Myocyte (in vitro differentiated cells): ENCODE measurements at places on chromosomes 13 and 19.

DNA sequence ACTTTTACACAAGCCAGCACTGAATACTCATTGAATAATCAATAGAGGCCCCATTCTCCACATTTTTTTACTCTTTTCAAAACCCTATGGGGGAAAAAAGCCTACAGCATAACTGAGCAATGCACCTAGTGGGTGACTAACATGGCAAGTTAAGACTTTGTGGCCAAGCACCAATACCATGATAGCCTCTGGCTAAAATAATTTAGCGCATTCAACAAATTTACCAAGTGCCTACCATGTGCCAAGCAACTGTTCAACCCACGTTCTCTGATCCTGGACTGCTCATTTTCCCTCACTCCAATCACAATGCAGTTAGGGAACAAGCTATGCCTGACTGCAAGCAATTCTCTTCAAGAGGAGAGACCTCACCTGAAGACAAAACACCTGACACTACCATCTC, 3.0 kb downstream of the ANKRD10 start:
- DNase-seq = peak; percentile 65

DNA sequence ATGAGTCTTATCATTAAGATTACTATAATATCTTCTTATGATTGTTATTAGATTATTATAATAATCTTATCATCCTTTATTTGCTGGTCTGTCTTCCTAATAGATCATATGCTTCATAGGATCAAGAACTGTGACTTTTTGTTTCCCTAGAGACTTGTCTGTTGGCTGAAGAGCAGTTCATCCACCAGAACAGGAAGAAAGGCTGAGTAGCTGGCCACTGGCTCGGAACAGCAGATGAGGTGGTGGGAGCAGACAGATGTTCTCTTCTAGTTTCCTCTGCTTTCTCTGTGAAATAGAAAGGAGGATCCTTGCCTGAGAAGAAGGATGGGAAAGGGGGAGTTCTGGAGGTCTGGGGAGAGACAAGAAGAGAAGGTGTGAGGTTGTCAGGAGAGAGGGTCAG, 120.0 kb downstream of the CCNA1 start:
- no peak for DNase-seq

DNA sequence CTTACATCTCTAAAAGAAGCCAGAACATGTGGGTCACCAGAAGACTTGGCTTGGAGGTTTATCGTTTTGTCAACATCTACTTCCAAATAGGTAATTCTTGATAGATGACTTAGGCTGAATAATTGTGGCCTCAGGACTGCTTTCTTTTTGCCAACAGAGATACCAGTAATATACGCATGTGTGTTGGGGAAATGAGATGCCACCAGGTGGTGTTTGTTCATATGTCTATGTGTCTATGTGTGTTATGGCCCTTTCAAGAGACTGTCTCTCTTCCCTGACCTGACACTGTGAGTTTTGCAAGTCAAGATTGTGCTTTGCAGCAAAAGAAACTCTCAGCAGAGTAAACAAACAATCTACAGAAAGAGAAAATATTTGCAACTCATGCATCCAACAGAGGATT, 31.6 kb upstream of the METTL21C start:
- DNase-seq = no peak

GRCh38 chr13:95614641-95615245, 29.8 kb downstream of the DZIP1 start:
- no peak for DNase-seq

DNA sequence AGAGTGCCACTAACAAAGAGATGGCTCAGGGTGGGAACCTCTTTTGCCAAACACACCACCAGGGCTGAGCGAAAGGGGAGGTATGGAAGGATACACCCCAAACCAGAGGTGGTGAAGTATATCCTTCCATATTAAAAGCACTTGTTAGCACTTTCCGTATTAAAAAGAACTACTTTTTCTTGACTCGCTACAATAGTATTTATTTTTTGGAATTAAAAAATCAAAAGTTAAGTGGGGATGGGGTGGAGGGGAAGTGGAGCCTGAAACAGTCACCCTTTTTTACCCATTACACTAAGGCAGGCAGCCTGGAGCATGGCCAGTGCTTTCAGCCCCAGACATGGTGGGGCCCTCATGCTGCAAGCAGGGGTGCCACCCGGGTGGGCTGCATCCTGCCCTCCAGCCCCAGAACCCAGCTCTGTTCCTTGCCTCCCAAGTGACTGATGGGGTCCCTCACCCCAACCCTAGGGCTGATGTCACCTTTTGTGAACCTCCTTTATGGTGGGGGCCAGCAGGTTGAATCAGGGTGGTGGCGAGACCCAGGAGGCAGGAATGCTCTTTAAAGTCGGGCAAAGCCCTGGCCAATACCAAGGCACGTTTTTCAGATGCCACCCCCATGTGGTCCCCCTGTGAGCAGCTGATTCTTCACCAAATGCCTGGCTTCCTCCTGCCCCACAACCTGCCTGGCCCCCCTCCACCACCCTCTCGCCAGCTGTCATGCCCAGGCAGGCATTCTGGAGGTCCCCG, 31.0 kb downstream of the LYL1 start:
- peak; percentile 55 for DNase-seq

GRCh38 chr13:112998521-112999280, 29.7 kb downstream of the MCF2L start:
- no peak for DNase-seq

- DNase-seq = no peak
Measured at GRCh38 chr13:42959615-42960014, 32.4 kb downstream of the EPSTI1 start.

DNA sequence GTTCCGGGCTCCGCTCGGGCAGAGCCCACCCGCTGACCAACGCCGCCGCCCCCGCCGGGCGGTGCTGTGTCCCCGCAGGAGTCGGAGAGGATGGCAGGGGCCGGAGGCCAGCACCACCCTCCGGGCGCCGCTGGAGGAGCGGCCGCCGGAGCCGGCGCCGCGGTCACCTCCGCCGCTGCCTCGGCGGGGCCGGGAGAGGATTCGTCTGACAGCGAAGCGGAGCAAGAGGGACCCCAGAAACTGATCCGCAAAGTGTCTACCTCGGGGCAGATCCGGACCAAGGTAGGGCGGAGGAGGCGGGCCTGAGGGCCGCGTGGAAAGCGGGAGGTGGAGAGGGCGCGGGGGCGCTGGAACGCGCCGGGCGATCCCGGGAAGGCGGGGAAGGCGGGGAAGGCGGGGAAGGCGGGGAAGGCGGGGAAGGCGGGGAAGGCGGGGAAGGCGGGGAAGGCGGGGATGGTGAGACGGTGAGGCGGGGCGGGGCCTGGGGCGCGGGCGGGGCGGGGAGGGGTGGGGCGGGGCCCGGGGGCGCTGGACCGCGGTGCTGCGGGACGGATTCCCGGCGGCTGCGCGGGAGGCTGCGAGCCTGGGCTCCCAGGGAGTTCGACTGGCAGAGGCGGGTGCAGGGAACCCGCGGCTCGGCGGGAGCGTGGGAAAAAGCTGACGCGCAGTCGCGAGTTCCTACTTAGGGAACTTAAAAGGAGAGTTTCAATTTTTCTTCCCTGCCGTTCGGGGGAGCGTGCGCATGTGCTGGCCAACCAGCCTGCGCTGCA, 421 bp downstream of the DGKH start:
- peak; percentile 78 for DNase-seq

DNA sequence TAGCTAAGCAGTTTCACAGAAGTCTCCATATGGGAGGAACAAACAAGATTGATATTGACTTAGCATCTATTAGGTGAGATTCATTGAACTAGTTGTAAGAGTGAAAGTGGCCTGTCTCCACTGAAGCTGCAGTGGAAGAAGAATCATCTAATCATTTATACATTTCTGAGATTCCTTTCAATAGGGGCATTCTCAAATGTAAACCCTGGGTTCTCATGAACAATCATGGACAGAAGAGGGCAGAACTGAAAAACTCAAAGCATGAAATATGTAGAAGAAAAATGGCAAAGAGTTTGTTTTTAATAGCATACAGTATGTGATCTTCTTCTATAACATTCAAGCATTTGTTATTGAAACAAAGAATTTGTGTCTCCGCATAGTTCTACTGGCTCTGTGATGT, 17.6 kb upstream of the POSTN start:
- no peak for DNase-seq

GRCh38 chr19:15313649-15314279, 18.6 kb downstream of the BRD4 start:
- DNase-seq = no peak

DNA sequence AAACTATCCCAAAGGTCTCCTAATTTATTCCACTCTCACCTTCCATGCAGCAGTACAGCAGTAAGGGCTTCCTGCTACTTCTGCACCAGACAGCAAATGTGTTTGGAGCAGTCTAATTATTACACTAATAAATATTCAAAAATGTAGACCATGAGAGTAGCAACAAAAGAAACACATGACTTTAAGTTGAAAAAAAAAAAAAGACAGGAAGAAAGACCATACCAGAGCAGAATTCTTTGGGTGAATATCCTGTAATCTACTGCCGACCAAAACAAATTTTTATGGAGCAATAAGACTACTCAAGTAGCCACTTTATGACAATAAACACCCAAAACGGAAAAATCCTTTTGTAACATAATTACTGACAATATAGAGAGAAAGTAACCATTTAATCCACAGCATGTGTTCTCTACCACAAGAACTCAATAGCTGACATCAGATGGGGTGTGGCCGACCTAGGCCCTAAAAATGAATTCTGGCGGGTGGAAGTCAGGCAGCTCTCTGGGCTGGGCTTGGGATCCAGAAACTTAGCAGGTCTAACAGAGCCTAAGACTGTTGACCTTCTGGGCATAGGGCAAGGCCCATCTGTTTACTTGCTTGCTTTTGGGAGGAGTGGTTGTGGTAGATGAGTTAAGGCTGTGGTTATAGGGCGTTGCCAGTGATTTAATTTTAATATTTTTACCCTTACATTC, 4.6 kb downstream of the KLF12 start:
- peak; percentile 95 for DNase-seq

DNA sequence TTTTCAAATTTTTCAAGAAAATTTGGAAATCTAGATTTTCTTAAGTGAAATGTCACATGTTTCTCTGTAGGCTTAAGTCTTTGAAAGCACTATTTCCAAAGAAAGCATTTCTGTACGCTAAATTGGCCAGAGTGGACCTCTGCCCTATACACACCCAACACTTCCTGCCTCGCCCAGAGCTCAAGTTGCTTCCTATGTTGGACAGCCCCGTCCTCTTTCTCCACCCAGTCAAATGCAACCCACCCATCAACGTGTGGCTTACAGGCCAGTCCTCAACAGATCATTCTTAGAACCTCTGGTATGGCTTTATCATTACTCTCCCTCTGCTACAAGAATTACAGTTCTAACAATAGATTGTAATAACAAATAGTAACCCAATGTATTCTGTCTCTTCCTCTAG, 24.2 kb downstream of the KLF12 start:
- no peak for DNase-seq

- no peak for DNase-seq
Measured at GRCh38 chr19:18494267-18494607, 27.6 kb downstream of the ELL start.

DNA sequence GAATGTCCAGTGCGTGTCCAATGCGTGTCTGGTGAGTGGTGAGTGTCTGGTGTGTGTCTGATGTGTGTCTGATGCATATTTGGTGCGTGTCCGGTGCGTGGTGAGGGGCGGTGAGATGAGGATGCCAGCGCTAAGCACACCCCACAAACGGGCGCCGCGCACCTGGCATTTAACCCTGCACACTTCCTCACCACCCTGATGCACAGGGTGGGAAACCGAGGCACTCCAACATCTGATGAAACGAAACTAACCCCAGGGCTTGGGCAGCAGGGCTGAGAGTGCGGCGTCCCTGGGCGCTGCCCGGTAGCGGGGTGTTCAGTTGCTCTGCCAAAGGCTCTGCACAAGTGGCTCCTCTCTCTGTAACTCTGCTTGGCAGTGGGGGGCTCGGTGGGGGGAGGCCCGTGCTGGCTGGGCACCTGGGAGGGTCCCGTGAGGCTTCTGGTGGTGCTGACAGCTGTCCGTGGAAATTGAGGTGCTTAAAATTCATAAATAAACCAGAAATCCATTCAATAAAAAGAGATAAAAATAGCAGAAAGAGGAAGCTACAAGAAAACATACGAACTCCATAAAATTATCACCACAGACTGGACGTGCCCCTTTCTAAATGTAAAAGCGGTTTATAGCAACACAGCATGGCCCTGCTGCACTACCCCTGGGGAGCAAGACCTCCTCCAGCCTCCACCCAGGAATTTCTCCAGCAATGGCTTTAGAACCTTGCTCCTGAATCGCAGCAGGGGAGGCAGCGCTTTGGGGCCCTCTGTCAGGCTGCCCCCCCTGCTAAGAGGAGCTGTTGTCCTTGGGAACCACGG, 76.0 kb downstream of the RASA3 start:
- DNase-seq = no peak

DNA sequence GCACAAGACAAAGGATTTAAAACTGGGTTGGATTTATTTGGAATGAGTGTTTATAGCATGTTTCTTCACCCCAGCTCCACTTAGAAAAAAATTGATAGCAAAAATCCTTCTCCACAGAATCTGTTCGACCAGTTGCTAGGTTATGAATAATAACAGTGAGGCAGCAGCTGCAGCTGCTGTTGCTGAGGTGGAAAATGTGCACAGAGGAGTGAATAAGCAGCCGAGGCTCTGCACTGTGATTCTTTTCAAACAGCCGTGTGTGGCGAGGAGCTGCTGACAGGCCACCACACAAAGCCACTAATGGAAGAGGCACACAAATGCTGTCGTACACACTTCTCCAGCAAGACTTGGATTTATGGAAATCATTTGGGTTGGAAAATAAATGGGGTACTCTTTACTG, 6.4 kb upstream of the RASL11A start:
- peak; percentile 97 for DNase-seq

DNA sequence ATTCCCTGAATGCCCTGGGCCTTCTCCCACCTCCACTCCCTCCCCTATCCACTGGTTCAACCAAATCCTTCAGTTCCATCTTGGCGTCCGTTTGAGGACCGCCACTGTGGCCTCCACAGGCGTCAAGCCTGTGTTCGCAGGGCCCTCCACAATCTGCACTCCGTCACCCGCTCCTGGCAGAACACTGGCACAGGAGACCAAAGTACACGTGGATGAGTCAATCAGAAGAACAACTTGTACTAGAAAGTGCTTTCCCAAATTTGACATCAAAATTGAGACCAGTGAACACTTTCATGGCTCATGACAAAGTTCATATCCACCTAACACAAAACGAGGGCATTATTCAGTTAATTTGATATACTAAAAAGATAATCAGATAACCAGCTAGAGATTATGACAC, 6.5 kb upstream of the CDC16 start:
- DNase-seq = no peak
